Activated naive CD4-positive, alpha-beta T cell treated with Interleukin-2 at 50 U/mL for 16 hours (primary cell): ENCODE measurements at places on chromosomes 13 and 19.

DNA sequence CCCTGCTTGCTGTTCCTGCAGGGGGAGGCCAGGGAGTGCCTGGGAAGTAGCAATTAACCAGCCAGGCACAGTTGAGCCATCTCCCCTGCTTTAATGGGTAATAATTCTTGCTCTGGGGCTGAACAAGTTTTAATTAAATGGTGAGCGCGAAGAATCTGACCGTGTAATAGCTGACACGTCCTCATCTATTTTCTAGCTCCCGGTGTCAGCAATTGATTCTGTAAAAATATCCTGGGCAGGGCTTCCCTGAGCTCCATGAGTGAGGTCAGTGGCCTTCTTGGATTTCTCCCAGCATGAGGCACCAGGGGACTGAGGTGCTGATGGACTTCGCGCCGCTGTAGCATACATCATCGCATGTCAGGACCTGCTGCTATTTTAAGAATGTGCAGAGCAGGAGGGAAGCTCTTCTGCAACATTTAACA is 26.9 kb downstream of the SIPA1L3 start:
- no peak for DNase-seq

DNA sequence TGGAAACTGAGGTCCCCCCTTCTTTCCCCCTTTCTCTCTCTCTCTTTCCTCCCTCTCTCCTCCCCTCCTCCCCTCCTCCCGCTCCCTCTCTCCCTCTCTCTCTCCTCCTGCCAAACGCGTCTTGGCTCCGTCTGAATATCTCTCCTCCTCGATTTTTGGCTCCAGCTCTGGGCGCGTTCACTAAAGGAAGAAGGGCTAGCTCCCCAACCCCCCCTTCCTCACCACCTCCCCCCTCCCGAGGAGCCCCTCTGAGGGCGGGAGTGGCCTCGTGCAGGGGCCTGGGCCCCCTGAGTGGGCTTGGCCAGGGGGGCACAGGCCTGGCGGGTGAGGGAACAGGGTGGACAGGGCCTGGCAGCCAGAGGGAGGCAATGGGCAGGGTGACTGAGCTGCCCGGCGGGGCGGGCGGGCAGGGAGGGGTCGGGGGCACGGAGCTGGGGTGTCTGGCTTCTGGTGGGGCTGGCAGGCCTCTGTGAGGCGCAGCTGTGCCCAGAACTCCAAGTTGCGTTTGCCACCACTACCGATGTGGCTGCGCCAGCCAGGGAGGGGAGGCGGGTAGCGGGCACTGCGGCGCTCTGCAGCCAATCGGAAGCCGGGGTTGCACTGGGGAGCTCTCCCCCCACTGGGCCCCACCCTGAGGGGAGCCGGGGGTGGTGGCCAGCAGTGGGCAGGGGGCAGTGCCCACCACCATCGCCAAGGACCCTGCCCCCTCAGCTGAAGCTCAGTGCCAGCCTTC is 7.1 kb downstream of the NFIX start:
- no peak for DNase-seq

GRCh38 chr19:39852882-39853281 is 6.7 kb upstream of the FBL start:
- DNase-seq = no peak

DNA sequence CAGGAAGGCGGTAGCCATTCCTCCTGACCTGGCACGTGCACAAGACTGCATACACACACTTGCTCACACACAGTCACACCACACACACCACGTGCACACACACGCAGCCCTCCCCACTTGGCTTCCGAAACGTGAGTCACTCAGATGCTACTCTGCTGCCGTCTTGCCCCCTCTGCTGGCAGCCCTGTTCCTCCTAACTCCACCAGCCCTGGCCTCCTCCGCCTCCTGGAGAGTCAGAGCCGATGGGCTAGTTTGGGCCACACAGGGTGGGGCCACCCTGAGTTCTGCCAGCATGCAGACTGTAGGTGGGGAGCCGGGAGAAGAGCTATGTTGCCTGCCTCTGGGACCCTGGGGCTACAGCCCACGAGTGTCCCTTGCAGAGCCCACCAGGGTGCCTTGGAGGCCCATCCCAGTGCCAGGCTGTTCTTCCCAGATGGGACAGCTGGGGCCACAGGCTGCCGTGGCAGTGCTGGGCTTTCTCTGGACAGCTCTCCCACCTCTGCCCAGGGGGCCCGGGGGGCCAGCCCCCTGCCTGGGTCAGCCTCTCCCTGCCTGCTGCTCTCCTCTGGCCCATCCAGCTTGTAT is 12.1 kb downstream of the PIN1 start:
- peak; percentile 53 for DNase-seq

DNA sequence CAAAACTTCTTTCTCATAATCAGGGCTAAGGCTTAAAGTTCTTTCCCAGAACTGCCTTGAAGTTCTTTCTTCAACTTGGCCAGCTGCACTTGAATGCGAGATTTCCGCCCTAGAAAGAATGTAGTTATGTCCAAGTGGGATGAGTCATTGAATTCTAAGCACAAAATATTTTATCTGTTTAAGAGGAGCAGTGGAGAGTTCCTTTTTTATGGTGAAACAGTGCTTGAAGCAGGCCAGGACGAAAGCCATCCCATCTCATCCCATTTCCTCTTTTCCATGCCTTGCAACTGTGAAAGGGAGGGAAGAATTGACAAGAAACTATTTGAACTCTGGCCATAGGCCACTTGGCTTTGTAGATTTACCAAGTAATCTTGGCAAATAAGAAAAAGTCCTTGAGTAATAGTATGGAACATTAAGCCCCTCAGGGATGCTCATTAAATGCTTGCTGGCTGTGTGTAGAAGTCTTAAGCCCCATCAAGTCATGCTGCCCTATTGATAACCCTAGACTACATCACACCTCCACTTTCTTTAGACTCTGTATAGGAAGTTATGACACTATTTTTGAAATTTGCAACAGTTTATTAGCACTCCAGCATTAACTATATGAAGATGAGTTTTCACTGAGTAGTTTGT is 174.5 kb downstream of the KCTD12 start:
- no peak for DNase-seq

- no peak for DNase-seq
Observed at GRCh38 chr13:62635161-62635560, 1219.5 kb upstream of the PCDH20 start.

DNA sequence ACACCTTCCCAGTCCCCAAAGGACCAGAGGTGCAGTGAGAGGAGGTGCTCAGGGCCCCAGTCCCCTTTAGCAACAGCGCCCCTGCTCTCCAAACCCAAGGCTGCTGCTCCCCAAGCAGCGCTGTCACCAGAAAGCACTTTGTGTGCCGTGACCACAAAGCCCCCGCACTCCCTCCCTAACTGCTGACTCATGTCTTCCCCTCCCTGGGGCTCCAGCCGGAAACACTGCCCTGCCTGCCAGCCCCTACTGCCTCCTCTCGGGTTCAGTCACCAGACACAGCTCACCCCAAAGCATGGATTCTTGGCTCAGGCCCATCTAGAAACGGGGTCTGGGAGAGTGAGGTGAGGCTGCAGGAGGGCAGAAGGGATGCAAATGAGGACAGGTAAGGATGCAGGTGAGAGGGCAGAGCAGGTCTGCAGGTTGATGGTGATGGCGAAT is 4.9 kb upstream of the TNFSF14 start:
- DNase-seq = peak; percentile 95

DNA sequence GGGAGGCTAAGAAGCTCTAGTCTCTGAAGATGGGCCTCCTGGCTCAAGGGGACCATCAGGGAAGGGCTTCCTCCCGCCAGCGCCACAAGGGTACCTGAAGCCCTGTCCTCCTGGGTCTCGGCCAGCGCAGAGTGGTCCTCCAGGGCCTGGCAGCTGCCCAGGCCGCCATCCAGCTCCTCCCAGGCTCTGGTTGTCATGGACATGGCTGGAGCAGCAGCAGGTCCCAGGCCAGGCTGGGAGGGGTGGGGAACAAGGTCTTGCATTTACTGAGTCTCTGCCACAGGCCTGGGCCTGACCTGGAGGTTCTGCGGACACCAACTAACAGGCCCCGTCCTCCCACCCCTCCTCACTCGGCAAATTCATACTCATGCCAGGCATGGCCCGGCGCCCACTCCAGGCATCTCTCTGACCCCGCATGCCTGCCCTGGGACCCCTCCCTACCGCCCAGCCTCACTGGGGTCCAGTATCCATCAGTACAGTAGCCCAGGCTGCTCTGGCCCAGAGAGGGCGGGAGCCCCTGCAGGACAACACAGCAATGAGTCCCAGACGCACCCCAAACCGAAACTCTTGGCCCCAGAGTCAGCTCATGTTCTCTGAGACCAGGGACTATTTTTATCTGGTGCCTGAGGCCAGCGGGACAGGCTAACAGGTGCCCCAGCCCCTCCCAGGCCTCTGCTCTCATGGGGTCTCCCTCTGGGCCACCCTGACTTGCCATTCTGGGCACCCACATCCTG is 938 bp downstream of the JSRP1 start:
- no peak for DNase-seq

DNA sequence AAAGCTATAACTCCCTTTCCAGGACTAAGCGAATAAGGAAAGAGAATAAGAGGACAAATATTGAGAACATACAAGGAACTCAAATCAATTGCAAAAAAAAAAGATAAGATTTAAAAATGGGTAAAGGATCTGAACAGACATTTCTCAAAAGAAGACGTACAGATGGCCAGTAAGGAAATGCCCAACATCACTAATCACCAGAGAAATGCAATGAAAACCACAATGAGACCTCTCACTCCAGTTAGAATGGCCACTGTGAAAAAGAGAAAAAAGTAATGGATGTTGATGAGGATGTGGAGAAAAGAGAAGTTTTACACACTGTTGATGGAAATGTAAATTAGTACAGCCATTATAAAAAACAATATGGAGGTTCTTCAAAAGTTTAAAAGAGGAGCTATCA is 63.8 kb downstream of the VWA8 start:
- DNase-seq = no peak

- DNase-seq = no peak
Observed at GRCh38 chr13:49373716-49374115, 70.1 kb downstream of the CAB39L start.

- no peak for DNase-seq
Observed at GRCh38 chr19:56299688-56300087, 15.0 kb downstream of the ZSCAN5A start.

DNA sequence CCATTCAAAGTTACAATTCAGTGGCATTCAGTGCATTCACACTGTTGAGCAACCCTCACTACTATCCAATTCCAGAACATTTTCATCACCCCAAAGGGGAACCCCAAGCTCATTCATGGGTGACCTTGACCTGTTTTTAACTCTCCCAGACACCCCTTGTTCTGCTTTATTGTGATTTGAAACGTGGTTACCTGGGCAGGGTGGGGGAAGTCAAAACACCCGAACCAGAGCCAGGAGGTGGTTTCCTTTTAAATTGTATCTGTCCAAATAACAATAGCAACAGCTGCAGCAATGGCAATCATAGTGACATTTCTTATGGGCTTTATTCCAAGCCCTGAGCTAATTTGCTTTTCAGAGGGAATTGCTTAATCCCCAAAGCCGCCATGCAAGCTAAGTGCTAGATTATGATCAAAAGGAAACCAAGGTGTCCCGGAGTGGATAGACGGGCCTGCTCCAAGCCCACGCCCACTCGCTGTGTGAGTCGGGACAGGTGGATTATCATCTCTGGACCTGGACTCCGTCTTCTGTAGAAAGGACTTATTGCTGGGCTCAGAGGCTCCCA is 6.1 kb downstream of the PTGIR start:
- no peak for DNase-seq

DNA sequence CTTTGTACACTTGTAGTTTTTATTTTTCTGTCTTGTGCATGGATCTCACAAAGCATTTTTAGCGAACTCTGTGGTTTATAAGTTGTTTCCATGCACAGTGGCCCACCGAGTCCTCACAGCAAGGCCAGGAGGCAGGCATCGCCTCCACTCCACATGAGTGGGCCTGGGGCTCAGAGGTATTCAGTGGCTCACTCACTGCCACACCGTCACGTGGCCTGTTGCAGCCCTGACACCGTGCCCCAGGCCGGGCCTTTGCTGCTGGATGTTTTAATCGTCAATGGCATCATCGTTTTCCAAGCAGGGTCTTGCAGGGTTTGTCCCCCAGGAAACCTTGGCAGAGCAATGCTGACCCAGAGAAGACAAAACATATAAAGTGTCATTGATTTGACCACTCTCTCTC is 59.8 kb downstream of the SPACA7 start:
- DNase-seq = no peak

GRCh38 chr13:102915393-102915930 is 69.6 kb downstream of the ERCC5 start:
- no peak for DNase-seq

DNA sequence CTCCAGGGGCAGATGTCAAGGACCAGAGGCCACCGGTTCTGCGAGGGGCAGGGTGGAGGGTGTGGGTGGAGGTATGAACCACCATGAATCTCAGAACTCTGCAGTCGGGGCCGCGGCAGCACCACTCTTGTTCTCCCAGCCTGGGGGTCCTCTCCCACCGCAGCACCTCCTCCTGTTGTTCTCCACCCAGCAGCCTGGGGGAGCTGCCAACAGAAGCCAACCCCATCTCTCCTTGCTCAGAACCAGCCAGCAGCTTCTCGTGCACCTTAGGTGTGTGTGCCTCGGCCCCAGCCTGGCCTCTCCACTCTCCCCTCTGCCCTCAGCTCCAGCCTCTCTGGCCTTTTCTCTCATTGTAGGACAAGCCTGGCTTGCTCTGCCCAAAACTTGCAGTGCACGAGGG is 31.9 kb upstream of the CCNE1 start:
- no peak for DNase-seq

DNA sequence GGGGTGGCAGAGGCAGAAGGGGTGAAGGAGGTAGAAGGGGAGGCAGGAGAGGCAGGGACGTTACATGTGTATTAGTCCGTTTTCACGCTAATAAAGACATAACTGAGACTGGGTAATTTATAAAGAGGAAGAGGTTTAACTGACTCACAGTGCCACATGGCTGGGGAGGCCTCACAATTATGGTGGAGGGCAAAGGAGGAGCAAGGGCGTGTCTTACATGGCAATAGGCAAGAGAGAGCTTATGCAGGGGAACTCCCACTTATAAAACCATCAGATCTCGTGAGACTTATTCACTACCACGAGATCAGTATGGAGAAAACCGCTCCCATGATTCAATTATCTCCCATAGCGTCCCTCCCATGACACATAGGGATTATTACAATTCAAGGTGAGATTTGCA is 19.0 kb upstream of the ACOD1 start:
- DNase-seq = no peak

- no peak for DNase-seq
Observed at GRCh38 chr13:77513719-77514335, 21.7 kb upstream of the SCEL start.

GRCh38 chr19:2096034-2096479 is at the start of gene MOB3A:
MOB3A (minus strand) TSS chr19:2096326; CDS start chr19:2078560, 17,766 bp downstream.
- DNase-seq = peak; percentile 87

DNA sequence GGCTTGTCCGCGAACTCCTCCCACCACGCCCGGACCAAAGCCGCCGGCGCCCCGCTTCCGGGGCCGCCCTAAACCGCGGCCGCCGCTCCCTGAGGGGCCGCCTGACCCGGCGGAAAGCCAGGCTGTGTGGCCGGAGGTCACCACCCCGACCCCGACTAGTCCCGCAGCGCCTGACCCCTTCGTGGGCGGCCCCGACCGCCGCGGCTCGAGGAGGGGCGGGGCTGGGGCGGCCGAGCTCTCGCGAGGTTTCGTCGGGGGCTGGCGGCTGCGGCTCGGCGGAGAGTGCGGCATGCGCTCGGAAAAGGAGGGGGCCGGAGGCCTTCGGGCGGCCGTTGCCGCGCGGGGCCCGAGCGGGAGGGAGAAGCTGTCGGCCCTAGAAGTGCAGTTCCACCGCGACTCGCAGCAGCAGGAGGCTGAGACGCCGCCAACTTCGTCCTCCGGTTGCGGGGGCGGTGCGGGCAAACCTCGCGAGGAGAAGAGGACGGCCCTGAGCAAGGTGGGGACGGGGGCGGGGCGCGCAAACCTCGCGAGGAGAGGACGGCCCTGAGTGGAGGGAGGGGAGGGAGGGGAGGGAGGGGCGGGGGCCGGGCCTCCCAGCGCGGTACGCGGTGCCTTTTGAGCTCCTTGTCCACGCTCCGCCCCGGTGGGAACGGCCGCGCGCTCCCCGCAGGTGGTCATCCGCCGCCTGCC is at the start of gene UPF3A:
Gene UPF3A (plus strand): TSS at position 251 of the 690 bp plus-strand sequence. CDS start 39 bp downstream, at position 290.
- peak; percentile 87 for DNase-seq

- no peak for DNase-seq
Observed at GRCh38 chr13:99471221-99472121, 29.8 kb upstream of the TM9SF2 start.
